ENCODE measurements at places on chromosomes 1 and 21.

GRCh38 chr1:220734571-220735326, 13.4 kb upstream of the MTARC2 start:
- DNase-seq: no peak

- DNase-seq: no peak
Observed at GRCh38 chr1:2073382-2074230, 23.4 kb downstream of the PRKCZ start.

DNA sequence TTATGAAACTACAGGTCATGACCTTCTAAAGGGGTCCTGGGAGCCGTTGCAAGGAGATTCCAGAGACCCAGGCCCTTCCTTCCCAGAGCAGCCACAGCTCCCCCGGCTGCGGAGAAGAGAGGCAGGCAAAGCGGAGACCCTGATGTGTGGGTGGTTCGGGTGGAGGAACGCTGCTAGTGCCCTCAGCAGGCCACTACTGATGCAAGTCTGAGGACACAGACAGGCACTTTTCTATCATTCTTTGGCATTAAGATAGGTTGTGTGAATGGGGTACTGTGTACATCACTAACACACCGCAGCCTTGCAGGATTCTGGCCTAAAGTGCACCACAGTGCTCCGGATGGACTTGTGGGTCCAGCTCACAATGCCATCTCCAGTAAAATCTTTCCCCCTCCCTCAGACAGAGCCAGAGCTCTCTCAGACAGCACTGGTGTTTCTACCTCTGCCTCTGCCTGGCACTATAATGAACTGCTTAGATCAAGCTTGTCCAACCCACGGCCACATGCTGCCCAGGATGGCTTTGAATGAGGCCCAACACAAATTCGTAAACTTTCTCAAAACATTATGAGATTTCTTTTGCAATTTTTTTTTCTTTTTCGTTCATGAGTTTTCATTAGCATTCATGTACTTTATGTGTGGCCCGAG, 121.4 kb downstream of the TGFBR3 start:
- no peak for DNase-seq

- no peak for DNase-seq
Observed at GRCh38 chr1:18009478-18009961, 98.1 kb upstream of the IGSF21 start.

DNA sequence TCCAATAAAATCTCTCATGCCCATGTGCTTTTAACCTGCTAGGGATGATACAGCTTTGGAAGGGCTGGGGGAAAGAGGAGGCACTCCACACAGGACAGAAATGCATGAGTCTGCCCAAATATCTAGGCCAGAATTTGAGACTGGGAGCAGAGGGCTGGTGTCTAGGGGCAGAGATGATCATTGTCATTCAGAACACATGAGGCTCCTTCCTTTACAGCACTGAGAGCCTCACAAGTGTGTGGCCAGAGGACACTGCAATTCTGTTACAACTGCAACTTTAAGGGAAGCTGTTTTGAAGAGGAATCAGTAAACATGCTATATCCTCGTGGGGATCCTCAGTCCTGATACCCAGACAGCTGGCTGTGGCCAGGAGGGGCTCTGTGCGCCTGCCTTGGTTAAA, 541.3 kb downstream of the OMA1 start:
- no peak for DNase-seq

DNA sequence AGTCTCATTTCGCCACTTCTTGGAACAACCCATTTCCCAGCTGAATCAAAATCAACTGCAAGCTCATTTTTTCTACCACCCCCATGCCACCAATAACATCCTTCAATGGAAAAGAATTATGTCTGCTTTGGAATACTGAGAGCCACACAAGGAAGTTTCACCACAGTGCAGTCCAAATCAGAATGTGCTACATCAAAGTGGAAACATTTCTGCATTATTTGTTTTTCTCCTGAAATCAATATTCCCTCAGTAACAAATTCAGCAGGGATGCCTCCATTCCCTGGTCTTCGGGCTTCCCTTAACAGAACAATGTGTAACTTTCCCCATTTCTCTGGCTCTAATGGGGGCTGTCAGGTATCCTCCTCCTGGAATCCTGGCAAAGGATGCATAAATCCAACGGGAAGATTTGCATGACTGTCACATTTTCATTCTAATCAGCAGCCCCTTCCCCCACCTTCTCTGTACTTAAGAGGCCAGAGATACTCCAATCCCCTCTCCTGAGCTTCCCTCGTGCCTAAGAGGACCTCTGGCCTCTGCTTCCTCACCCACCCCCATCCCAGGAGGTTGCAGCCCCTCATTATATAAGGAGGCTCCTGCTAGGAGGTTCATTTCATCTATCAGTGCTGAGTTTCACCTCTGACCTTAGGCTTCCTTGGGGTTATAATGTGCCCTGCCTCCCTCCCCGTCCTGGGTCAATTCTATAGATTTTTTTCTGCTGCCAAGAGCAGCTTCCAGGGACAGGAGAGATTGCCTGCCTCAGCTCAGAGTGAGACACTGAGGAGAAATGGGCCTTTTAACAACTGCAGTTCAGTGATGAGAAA, 201.1 kb downstream of the OMA1 start:
- DNase-seq: no peak

- DNase-seq: peak; percentile 93
Observed at GRCh38 chr21:44454747-44455523, at the start of gene LRRC3. TSS of gene LRRC3 (plus strand) at chr21:44455510. CDS start at chr21:44456645, 1,135 bp downstream.

- no peak for DNase-seq
Observed at GRCh38 chr1:163267962-163268361, 53.8 kb upstream of the NUF2 start.

- no peak for DNase-seq
Observed at GRCh38 chr21:42237577-42237976, 18.6 kb downstream of the ABCG1 start.

DNA sequence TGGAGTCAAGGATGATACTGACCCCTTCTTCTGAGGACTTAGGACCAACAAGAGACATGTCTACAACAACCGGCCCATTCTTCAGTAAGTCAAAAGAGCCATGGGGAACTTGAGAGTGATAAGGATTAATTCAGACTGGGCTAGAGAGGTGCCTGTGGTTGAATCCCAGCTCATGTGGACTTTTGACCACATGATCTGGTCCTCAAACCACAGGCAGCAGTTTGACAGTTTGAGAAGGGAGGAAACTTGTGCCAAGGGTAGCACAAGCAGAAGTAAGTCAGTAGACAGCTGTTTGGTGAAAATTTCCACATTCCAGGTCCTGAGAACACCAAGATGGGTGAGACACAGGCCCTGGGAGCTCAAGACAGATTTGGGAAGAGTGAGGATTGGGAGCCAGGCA, 19.8 kb downstream of the SH3BP5L start:
- no peak for DNase-seq

DNA sequence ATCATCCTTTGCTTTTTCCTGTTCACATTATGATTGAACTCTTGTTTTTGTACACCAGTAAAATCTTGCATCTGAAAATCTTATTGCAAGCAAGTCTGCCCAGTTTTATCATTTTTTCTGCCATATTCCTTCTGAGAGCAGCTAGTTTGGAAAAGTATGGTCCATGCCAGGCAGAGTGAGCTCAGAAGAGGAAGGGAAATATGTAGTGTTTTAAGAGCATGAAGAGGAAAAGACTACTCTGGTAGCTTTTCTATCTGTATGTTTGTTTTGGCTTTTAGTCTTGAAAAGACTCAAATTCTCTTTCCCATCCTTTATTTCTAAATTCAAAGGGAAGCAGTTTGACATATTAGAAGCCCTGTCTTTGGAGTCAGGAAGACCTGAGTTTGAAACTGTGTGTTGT, 125.8 kb downstream of the NFIA start:
- DNase-seq: no peak

DNA sequence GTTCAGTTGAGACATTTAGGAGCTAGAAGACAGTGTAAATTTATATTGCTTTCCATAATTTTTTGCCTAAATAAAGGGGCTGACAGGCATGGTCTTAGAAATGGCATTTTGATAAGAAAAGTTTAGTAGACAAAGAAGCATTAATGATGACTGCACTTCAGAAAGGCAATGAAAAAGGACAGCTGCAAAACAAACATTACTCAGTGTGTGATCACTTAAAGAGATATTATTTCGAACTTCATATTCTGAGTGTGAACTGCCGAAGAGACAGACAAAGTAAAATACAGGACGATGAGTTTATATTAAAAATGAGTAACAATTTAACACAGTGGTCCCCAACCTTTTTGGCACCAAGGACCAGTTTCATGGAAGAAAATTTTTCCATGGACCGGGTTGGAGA, 243.1 kb downstream of the DPYD start:
- DNase-seq: no peak

DNA sequence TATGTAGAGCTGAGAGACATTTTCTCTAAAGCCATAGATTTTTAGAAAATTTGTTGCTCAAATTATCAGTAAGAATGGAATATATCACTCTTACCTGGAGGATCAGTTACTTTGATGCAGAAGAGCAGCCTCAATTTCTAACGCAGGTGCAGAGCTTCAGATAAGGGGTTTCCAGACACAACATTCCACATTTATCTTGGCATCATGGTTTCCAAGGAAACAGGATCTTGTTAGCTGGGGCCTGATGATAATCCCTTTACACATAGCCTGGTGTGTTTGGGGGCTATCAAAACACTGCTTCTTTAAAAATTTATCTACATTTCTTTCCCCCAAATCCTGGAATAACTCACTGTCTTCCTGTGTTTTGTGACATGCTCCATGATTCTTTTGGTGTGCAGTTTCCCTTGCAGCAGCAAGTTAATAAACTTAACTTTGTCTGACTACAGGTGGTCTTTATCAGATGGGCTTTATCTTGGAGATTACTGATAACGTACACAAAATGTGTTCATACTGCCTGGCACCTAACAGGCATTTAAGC, 2.7 kb upstream of the STX12 start:
- DNase-seq: no peak

GRCh38 chr1:161827786-161828185, 61.7 kb downstream of the ATF6 start:
- DNase-seq: no peak

DNA sequence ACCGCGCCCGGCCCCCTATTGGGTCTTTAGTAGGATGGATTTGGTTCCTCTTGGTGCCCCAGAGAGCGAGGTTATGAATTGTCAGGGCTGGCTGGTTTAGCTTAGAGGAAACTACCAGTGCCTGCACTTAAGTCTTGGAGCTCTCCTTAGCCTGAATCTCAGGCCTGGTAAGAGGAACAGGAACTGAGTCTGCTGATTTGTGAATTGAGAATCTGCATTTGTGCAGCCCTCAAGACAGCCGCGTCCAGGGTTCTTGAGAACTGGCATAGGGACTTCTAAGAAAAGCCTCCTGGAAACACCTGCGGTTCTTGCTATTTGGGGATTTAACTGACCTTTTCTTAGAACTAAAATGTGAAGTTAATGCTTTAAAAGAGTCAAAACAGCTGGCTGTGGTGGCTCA, 1.7 kb downstream of the NECAP2 start:
- no peak for DNase-seq

- DNase-seq: no peak
Observed at GRCh38 chr1:155187456-155187891, 13.8 kb downstream of the TRIM46 start.

GRCh38 chr1:152981146-152981871, 2.6 kb upstream of the SPRR1A start:
- no peak for DNase-seq

DNA sequence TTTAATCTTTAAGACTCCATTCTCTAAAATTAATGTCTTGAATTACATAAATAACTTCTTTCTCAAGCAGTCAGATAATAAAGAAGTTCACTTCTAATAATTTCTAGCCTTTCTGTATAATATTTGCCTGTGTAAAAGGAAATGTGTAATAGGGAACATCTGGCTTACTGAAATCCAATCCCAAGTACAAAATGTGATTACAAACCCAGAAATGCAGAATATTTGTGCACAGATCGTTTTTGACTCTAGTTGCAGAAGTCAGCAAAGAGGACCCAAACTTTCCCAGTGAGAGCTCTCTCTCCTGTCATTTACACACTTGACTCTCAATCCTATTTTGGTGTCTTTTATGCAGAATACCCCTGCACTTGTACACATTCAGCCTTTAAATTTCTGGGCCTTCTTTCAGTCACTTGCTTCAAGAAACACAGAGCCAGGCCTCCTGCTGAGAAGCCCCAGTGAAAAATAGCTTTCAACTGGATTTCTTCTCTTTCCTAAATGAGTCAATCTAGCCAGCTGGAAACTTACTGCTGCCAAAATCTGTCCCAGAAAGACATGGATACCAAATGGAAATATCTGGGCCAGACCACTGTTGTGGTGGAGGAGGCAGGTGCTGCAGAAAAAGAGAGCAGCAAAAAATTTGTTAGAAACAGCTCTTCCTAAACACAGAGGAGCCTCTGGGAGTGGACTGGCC, 68.5 kb upstream of the ADAM30 start:
- no peak for DNase-seq

- DNase-seq: peak; percentile 41
Observed at GRCh38 chr1:213600879-213601278, 386.9 kb upstream of the PROX1 start.

- no peak for DNase-seq
Observed at GRCh38 chr21:33008333-33009051, 17.2 kb upstream of the OLIG2 start.

DNA sequence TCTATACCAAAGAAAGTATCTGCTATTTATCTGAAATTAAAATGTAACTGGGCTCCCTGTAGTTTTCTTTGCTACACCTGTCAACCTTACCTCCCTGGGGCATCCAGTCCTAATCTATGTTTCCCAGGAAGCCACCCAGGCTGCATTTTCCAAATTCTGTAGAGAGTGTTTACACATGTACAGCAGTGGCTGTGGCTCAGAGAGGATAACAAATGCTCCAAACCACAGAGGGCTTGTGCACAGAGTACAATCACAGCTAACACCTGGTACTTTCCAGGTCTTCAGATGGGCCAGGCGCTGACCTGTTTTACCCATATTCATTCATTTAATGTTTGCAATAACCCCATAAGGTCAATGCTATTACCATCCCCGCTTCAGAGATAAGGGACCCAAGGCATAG, 146.5 kb upstream of the TNR start:
- DNase-seq: peak; percentile 73

DNA sequence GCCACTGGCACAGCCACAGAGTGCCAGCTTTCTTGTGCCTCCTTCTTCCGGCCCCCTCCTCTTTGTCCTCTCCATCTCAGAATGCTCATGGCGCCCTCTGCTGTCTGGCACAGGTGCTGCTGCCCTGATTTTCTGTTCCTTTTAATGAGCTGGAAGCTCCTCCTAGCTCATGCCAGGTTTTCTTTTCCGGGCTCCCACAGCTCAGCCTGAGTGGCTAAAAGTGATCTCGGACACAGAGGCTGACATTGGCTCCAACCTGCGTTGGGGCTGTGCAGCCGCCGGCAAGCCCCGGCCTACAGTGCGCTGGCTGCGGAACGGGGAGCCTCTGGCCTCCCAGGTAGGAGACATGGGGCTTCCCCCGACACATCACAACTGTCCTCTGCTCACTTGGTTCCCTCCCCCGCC, 18.7 kb downstream of the CNTN2 start:
- DNase-seq: peak; percentile 74

DNA sequence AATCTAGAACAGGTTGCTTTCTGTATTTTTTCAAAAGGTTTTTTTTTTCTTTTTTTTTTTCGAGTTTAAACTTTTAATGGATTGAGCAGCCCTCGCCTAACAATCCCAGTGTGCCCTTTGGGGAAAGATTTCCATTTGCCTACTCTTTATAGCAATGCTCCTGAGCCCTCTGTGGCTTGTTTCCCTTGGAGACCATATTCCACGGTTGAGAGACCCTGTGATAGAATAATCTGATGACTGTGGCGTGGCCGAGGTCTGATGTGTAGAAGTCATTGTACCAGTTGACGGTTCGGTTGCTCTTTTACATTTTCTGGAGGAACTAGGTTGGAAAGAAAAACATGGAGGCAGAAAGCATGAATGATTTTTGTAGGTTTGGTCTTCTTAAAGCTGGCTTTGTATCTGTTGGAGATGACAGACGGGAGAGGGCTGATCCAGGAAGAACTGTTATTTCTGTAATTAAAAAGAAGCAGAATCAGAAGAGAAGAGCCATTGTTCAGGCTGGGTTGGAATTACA, 305.7 kb upstream of the NRIP1 start:
- DNase-seq: no peak

- DNase-seq: peak; percentile 49
Observed at GRCh38 chr1:45686015-45686287, 382 bp downstream of the GPBP1L1 start.

All from NCI-H146 (cell line).